Suppressor macrophage treated with lipopolysaccharide for 1 hour (primary cell): ENCODE measurements at places on chromosomes 5 and 9.

GRCh38 chr5:54756796-54757402 is 228.5 kb downstream of the ESM1 start:
- no peak for DNase-seq

GRCh38 chr5:151733358-151734063 is 24.9 kb downstream of the ATOX1 start:
- DNase-seq = no peak

- DNase-seq = no peak
These were observed 213.3 kb upstream of the FBXL7 start for GRCh38 chr5:15286650-15287049.

- DNase-seq = peak; percentile 19
These were observed 51.2 kb upstream of the ADRA1B start for GRCh38 chr5:159864885-159865691.

DNA sequence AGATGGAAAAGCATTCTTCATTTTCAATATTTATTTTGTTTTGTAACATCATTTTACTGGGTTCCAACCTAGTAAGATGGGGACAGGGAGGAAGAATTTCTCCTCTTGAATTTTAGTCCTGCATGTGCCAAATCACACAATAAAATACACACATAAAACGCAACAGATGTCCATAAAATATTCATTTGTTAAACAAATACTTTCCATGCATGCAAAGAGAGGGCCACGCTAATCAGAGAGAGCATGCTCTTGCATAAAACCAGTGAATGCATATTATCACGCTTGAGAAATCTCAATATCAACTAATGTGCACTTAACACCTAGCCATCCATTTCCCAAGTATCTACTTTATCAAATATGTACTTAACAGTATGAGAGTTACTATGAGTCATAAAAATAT is 212.6 kb upstream of the TARS1 start:
- no peak for DNase-seq

DNA sequence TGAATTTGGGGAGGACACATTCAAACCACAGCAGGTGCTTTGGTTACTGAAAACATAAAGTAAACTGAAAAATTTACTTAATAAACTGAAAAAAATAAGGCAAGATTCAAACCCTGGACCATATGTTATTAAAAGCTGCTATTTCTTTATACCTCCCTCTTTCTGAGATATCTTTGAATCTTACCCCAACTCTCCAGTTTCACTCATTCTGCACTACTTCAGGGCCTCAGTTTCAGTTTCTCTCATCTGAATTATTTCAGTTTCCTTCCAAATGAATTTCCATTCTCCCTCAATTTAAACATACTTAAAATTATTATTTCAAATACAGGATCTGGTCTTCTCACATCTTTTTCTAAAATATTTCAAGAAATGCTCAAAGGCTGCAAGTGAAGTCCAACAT is 4.9 kb upstream of the OXCT1 start:
- no peak for DNase-seq

GRCh38 chr5:167969998-167970397 is 321.4 kb upstream of the WWC1 start:
- DNase-seq = peak; percentile 20

GRCh38 chr5:170635706-170636105 is 131.9 kb downstream of the KCNIP1 start:
- no peak for DNase-seq

DNA sequence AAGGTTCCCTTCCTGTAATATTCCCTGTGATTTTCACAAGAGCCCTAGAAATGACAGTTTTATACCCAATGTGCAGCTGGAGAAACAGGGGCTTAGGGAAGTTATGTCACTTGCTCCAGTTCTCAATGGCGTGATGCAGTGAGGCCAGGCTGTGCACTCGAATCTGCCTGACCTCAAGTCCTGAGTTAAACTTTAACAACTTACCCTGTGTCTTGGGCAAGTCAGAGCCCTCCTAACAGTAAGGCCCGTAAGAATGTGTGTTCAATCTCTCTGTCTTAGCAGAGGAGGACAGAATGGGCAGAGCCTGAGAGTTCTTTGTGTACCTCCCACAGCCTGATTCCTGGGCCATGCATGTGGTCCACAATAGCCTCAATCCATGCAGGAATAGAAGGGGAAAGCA is 181.1 kb downstream of the TRIM32 start:
- DNase-seq = no peak

DNA sequence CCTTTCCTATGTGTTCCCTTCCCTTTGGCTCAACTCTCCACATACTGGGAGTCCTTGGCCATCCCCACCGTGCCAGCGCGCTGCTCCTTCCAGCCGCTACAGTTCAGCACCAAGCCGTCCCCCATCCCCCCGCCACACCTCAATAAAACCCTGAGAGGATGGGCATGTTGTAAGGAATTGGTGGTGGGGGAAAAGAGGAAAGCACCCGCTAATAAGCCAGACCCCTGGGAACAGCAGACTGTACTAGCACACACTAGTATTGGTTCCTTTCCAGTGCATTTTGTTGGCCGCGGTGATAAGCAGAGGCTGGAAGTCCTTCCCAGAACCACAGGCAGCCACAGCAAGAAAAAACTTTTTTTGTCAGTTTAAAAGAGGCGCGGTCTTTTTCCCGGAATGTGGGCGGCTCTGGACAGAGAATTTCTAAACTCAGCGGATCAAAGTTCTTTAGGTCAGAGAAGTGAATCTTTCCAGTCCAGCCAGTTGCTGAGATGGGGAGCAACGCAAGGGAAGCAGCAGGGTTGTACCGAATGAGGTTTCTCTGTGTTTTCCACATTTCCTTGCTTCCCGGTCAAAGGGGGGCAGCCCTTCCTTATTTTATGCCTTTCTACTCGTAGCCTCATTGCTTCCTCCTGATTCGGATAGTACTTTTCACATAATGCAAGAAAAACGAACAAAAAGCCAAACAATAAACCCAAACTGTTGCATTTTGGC is 2.1 kb downstream of the CHSY3 start:
- no peak for DNase-seq

DNA sequence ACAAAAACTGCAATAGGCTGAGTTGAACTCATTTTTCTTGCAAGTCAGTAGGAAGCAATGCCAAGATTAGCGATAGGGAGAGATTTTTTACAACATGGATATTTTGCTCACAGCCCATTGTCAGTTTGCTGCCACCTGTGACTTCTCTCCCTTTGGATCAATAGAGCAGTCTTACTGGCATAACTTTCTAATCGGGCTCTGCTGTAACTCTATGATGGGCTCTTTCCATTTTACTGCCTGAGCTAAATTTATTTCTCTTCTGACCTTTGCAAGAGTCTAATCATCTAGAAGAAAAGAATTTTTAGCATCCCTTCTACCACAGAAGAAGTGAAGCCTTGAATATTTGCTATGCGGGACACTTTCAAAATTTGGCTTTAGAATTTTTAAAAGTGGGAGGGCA is 53.6 kb upstream of the SGCD start:
- no peak for DNase-seq

DNA sequence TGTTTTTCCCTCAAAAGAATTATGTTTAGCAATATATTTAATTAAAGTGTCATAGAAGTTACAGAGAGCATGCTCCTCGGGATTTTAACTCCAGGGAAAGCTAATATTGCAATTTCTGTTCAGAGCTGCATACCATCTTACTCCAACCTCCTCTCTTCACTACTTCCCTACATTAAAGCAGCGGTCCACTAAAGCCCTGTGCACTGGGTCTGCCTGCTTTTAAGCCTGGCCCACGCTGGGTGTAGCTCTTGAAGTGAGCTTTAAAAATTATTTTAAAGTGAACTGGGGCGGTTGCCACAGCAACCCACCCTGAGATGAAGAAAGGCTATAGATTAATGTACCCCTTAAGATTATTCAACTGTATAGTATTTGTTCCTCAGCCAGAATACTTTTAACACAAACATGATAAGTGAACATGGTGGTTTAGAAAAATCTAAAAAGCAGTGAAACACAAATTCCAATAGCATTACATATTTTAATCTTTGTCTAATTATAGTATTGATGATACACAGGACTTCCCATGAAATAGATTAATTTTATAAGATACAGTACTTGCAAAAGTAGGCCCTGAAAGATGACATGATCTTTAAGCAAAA is 3.9 kb upstream of the MEF2C start:
- DNase-seq = peak; percentile 39

DNA sequence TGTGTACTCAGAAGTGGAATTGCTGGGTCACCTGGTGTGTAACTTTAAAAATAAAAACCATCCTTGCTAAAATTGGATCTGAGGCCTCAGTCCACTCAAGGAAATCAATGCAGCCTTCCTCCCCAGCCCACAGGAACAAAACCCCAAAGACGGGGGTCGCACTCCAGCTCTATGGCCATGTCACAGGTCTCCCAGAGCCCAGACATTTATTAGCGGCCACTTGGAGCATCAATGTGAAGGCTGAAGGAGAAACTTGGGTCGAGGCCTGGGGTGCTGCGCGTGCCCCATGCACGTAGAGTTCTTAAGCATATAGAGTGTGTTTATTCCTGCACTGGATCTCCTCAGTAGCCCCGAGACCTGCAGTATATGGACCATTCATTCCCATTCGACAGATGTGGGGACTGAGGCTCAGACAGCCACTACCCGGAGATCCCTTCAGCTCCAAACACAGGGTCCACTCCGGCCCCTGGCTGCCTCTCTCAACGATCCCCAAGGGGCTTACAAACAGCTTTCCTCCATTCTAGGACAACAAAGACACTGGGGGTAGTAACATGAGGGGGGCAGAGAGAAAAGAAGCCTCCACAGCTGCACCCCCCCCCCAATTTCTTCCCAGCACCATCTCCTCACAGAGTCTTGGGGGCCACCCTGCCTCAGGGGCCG is 14.3 kb upstream of the OLFM1 start:
- DNase-seq = no peak

DNA sequence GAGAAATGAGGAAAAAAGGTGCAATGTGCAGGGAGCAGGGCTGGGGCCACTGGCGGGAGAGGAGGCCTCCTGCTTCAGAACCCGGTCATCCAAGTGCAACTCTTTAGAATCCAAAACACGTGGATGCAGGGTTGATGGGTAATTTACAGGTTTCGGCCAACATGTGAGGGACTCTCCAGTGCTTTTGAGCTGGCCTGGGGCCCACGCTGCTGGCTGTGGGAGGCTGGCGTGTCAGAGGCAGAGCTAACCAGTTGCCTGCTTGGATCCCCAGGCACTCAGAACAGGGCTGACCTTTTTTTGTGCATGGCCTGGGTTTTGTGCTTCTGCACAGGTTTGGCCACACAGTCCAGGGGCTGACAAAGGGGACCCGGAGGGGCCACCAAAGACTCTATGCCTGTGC is 61.6 kb downstream of the GADD45G start:
- DNase-seq = no peak

- no peak for DNase-seq
These were observed 142.5 kb downstream of the CDH12 start for GRCh38 chr5:22710660-22711059.

GRCh38 chr9:33011831-33012230 is 10.4 kb upstream of the APTX start:
- no peak for DNase-seq
